Cardiac muscle cell (in vitro differentiated cells and primary cell): ENCODE measurements at places on chromosomes 7 and 10. TPM values are rescaled to one million over a fixed set of nuclear protein-coding genes. Genes with fewer than 3 reads are reported as not detected.

Gene SVIL
- total RNA-seq = 244 and 412 TPM in 2 replicates

Gene CAV2
- 6.4 and 9.9 TPM in 2 replicates for total RNA-seq

Gene ASB4
- total RNA-seq = not detected in 2 replicates

Gene LRWD1
- total RNA-seq = 34.9 and 46.0 TPM in 2 replicates

Gene AKR1C4
- total RNA-seq = not detected in 2 replicates

Gene TSPAN15
- 179 and 289 TPM in 2 replicates for total RNA-seq

GRCh38 chr10:85600026-85600743 lies 766.4 kb downstream of the GRID1 start:
- no peak overlapping the region for H3K27ac ChIP-seq
- H3K27me3 ChIP-seq = no peaks in the 10 kb centered on the region
- H3K4me1 ChIP-seq = peaks cover 5% of the 10 kb centered on the region
- no peak for DNase-seq

GRCh38 chr10:44173608-44173894 lies 211.3 kb downstream of the CXCL12 start:
- H3K4me1 ChIP-seq = peaks cover 42% of the 10 kb centered on the region
- no peaks in the 10 kb centered on the region for H3K27me3 ChIP-seq
- no peak overlapping the region for H3K4me3 ChIP-seq
- H3K36me3 ChIP-seq = no peaks in the 10 kb centered on the region
- no peak overlapping the region for H3K27ac ChIP-seq

- peaks cover 30% of the 10 kb centered on the region for H3K4me1 ChIP-seq
- DNase-seq = no peak
- H3K4me3 ChIP-seq = no peak overlapping the region
- H3K27me3 ChIP-seq = no peaks in the 10 kb centered on the region
These were observed 54.8 kb downstream of the BAMBI start for GRCh38 chr10:28732091-28732490.

DNA sequence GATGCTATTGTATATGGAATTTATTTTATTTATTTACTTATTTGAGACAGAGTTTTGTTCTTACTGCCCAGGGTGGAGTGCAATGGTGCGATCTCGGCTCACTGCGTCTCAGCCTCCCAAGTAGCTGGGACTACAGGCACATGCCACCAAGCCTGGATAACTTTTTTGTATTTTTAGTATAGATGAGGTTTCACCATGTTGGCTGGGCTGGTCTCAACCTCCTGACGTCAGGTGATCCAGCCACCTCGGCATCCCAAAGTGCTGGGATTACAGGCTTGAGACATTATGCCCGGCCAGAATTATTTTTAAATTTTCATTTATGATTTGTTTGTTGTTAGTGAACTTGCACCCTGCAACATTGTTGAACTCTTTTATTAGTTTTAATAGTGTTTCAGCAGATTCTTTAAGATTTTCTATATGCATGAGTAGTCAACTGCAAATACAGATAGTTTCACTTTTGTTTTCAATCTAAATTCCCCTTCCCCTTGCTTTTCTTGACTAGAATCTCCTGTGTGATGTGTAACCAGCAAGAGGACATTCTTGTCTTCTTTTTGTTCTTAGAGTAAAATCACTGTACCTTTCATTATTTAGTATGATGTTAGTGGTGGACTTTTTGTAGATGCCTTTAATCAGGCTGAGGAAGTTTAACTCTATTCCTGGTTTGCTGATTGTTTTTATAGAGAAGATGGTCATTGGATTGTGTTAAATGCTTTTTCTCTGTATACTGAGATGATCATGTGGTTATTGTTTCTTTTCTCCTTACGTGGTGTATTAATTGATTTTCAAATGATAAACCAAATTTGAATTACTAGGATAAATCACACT lies 27.8 kb downstream of the ZNF33A start:
- H3K27ac ChIP-seq = no peak overlapping the region
- H3K36me3 ChIP-seq = peaks cover 31% of the 10 kb centered on the region
- DNase-seq = no peak
- no peaks in the 10 kb centered on the region for H3K27me3 ChIP-seq
- H3K4me1 ChIP-seq = no peaks in the 10 kb centered on the region
